ENCODE measurements at places on chromosomes 2 and 18.

GRCh38 chr18:44900627-44901026, 219.9 kb downstream of the SETBP1 start:
- no peak overlapping the region for H3K27ac ChIP-seq
- no peak for ATAC-seq
- H3K27me3 ChIP-seq: peaks cover 9% of the 10 kb centered on the region
- H3K4me3 ChIP-seq: no peak overlapping the region

DNA sequence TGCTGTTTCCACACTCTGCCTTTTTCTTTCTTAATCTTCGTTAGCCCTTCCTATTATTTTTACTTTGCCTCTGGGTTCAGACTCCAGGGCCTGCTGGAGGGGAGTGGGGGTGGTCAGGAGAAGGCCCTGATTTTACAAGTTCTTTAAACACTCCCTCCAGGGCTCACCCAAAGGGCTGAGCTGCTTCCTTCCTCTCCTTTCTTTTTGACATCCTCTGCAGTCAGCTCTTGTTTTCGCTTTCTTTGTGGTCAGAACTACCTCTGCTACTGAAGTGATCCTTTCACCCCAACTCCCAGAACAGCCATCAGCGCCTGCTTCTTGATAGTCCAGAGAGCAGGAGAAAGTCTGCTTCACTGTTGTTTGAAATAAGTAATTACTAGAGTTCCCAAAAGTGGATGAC, 925.7 kb downstream of the EPHA4 start:
- H3K4me1 ChIP-seq: peaks cover 3% of the 10 kb centered on the region
- H3K36me3 ChIP-seq: no peaks in the 10 kb centered on the region
- ATAC-seq: peak; percentile 48
- peaks cover 4% of the 10 kb centered on the region for H3K27me3 ChIP-seq
- no peak overlapping the region for H3K4me3 ChIP-seq
- no peak overlapping the region for H3K27ac ChIP-seq

DNA sequence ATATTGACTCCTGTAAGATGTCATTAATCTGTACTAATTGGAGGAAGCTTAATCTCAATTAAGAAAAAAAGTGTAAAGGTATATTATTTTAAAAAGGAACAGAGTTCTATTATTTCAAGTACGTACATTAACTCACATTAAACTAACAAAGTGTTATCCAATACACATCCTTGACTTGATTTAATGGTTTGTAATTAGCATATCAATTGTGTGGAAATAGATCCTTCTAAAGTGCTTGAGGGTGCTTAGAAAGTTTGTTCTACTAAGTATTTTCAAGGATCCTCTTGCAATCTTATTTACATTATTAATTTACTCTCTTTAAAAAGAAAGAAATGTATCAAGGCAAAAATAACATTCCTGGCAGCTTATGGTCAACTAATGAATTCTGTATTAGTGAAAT, 720.3 kb downstream of the KCNJ3 start:
- H3K36me3 ChIP-seq: no peaks in the 10 kb centered on the region
- H3K4me1 ChIP-seq: no peaks in the 10 kb centered on the region
- ATAC-seq: no peak
- H3K4me3 ChIP-seq: no peak overlapping the region

DNA sequence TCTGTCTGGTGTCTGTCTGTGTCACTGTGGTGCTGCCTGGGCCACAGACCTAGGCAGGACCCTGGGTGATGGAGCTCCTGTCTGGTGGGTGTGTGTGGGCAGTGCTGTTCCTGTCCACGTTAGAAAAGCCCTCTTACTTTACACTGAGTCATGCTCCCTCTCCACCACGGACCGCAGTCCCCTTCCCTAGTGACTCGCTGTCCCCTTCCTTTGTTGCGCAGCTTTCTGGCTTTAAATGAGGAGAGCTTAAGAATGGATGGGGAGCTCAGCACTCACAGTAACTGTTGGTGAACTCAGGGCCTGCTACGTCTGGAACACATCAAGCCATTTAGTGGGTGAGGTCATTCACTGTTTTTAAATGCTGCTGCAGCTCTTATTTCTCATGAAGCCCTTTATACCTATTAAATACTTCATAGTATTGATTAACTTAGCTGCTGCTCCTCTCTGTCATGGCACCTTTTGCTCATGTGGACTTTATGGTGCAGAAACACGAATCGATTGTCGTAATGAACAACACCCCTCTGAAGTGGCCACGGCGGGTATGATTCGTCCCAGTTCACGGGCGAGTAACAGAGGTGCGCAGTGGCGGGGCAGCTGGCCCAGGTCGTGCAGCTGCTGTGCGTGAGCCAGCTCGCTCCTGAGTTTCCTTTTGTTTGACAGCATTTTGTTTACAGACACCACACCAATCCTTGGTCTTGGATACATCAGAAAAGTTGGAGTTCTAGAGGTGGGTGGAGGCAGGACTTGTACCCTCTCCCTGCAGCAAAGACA, 100.4 kb downstream of the LDLRAD4 start:
- H3K27me3 ChIP-seq: no peaks in the 10 kb centered on the region
- H3K4me3 ChIP-seq: peak overlapping the region; percentile 13
- peak; percentile 96 for ATAC-seq
- H3K36me3 ChIP-seq: peaks cover 14% of the 10 kb centered on the region
- H3K27ac ChIP-seq: peak overlapping the region; percentile 26

GRCh38 chr2:236712304-236712703, 142.7 kb downstream of the ACKR3 start:
- H3K27ac ChIP-seq: no peak overlapping the region
- no peaks in the 10 kb centered on the region for H3K4me1 ChIP-seq
- no peaks in the 10 kb centered on the region for H3K36me3 ChIP-seq
- no peak for ATAC-seq
- no peak overlapping the region for H3K4me3 ChIP-seq

DNA sequence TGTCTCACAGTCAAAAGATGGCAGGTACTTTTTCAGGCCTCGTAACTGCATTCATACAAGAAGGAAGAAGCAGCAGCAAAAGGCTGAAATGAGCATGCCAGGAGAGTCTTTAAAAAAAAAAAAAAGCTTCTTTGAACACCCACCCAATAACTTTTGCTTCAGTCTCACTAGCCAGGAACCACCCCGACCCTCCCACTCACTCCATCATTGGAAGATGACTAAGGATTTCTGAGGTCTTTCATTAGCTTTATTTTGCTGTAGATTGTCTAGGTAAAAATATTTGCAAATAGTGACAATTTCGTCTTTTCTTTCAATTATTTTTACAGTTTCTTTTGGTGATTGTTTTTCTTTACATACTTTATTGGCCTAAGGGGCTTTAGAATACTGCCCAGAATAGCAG, 37.9 kb downstream of the RBBP8 start:
- H3K4me3 ChIP-seq: no peak overlapping the region
- H3K4me1 ChIP-seq: no peaks in the 10 kb centered on the region
- no peak overlapping the region for H3K27ac ChIP-seq

- H3K27ac ChIP-seq: peak overlapping the region; percentile 15
- peak; percentile 99 for ATAC-seq
- peak overlapping the region; percentile 55 for H3K4me3 ChIP-seq
- no peaks in the 10 kb centered on the region for H3K36me3 ChIP-seq
Observed at GRCh38 chr18:67417864-67418523, 98.5 kb downstream of the DSEL start.

DNA sequence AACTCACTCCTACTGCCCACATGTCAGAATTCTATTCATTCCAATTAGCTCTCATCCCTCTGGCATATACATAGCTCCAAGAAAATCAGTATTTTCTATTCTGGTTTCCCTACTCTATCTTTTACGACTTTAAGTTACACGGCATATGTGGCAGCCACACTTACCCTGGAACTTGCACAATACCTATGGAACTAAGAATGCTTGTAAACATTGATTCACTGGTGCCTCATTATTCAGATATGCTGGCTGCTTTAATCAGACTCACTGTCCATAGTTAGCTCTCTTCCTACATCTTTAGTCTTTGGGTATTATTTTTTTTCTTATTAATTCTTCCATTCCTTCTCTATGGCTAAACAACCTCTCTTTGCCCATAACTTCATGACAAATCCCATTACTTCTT, 1519.9 kb upstream of the ACVR2A start:
- no peak overlapping the region for H3K4me3 ChIP-seq
- H3K4me1 ChIP-seq: no peaks in the 10 kb centered on the region
- H3K36me3 ChIP-seq: no peaks in the 10 kb centered on the region
- H3K27me3 ChIP-seq: no peaks in the 10 kb centered on the region

DNA sequence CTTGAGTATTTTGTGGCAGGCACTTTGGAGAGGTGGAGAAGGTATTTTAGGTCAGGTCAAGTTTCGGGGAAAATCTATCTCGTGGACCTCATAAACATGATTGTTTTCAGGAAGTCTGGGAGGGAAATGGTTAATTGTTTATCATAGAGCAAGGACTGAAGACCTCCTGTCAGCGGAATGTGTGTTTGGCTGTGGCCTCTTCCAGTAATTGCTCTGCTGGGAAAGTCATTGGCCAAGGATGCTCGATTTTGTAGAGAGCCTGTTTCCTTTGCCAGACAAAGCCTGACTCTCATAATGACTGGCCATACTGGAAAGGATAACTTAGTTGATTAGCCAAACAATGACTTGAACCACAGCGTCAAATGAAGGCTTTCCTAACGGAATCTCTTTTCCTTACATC, 30.0 kb downstream of the IL1R2 start:
- H3K27ac ChIP-seq: peak overlapping the region; percentile 66
- no peak for ATAC-seq
- no peaks in the 10 kb centered on the region for H3K27me3 ChIP-seq

DNA sequence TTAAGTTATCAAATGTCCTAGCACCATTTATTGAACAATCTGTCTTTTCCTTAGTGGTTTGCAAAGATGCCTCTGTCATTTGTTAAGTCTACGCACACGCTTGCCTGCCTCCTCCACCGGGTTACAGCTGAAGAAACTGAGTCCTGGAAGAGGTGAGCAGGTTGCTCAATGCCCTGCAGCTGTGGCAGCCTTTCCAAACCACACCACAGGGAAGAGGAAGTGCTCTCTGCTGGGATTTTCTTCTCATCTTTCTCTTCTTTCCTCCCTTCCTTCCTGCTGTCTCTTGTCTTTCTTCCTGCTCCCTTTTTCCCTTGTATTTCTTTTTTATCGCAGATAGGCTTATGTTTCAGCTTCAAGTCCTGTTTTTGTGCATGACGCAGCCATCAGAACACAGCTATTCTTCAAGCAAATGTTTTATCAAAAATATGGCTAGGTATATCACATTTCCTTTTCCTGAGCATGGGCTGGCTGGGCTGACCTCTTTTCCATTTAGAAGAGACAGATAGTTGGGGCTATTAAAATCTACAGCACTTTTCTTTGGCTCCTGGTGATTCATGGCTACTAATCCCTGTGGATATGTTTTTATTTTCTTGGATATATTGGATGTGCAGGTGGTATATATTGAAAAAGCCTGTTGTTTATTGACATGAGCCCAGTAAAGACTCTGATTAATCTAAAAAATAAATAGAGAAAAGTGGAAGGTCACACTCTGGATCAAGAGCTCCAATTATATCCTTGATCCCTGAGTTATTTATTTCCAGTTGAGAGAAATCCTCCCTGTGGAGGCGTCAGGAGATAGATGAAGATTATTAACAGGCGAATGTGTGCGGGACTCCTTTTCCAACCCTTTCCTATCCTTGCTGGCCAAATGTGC, 214.6 kb downstream of the TSN start:
- peaks cover 15% of the 10 kb centered on the region for H3K27me3 ChIP-seq
- no peaks in the 10 kb centered on the region for H3K36me3 ChIP-seq
- no peak for ATAC-seq
- no peak overlapping the region for H3K4me3 ChIP-seq

GRCh38 chr2:174051741-174052583, 86.8 kb upstream of the SP3 start:
- H3K4me3 ChIP-seq: no peak overlapping the region
- no peak for ATAC-seq
- H3K4me1 ChIP-seq: no peaks in the 10 kb centered on the region

GRCh38 chr18:4544142-4544541, 89.0 kb upstream of the DLGAP1 start:
- no peaks in the 10 kb centered on the region for H3K36me3 ChIP-seq
- no peak for ATAC-seq
- no peaks in the 10 kb centered on the region for H3K4me1 ChIP-seq
- H3K27me3 ChIP-seq: no peaks in the 10 kb centered on the region
- H3K27ac ChIP-seq: no peak overlapping the region

DNA sequence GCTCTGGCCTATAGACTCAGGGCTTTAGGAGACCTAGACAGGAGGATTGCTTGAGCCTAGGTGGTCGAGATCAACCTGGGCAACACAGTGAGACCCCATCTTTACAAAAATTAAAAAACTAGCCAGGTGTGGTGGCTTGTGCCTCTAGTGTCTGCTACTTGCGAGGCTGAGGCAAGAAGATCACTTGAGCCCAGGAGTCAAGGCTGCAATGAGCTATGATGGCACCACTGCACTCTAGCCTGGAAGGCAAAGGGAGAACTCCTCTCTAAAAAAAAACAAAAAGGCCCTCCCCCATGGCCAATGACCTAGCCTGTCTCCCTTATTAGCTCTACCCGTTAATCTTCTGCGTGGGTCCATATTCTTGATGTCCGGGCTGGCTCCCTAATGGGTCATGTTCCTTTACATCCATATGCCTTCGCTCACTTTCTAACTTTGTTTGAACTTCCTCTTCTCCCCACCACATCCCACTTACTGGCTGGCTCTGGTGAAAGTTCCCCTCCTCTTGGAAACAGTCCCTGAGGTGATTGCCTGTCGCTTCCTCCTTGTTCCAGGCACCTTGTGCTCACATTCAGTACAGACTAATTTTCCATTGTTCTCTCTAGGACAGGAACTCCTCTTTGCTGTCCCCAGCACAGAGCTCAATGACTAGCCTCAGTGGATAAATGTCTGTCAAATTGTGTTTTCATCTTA, 103.0 kb downstream of the AFF3 start:
- H3K27me3 ChIP-seq: no peaks in the 10 kb centered on the region
- H3K4me3 ChIP-seq: no peak overlapping the region
- no peaks in the 10 kb centered on the region for H3K36me3 ChIP-seq
- no peak overlapping the region for H3K27ac ChIP-seq
- H3K4me1 ChIP-seq: no peaks in the 10 kb centered on the region

GRCh38 chr2:218262631-218263586, 2.1 kb downstream of the GPBAR1 start:
- no peak overlapping the region for H3K27ac ChIP-seq
- peaks cover 9% of the 10 kb centered on the region for H3K4me1 ChIP-seq
- H3K27me3 ChIP-seq: no peaks in the 10 kb centered on the region
- peaks cover 44% of the 10 kb centered on the region for H3K36me3 ChIP-seq

- no peaks in the 10 kb centered on the region for H3K36me3 ChIP-seq
- no peak overlapping the region for H3K4me3 ChIP-seq
- H3K4me1 ChIP-seq: no peaks in the 10 kb centered on the region
- no peak overlapping the region for H3K27ac ChIP-seq
- no peak for ATAC-seq
Observed at GRCh38 chr18:493986-494983, 6.2 kb downstream of the COLEC12 start.

GRCh38 chr2:126241411-126241810, 414.5 kb upstream of the GYPC start:
- peaks cover 7% of the 10 kb centered on the region for H3K27me3 ChIP-seq
- H3K27ac ChIP-seq: no peak overlapping the region
- no peaks in the 10 kb centered on the region for H3K36me3 ChIP-seq
- H3K4me1 ChIP-seq: no peaks in the 10 kb centered on the region
- no peak for ATAC-seq
- H3K4me3 ChIP-seq: no peak overlapping the region
